ENCODE measurements at places on chromosomes 3 and 15.

- DNase-seq = no peak
Measured at GRCh38 chr3:119304201-119304713, 10.1 kb downstream of the ARHGAP31 start.

DNA sequence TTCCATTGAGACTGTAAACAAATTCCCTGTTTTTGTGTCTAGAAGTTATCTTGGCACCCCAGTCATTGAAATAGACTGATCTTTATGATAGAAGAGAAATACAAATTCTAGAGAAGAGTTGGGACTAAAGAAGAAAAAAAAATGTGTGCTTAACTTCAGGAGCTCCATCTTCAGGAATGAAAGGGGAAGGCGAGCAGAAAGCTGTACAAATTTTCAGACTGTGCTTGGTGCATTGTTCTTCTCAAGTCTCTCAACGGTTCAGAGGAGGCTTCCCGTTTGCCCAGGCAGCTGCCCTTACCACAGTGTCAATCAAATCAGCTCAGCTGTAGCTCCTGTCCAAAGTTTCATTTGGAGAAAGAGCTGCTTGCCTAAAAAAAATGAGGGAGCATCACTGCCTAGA, 41.7 kb downstream of the OXSM start:
- DNase-seq = no peak

- no peak for DNase-seq
Measured at GRCh38 chr3:40321818-40322217, 12.3 kb downstream of the EIF1B start.

GRCh38 chr15:57134851-57135250, 216.4 kb downstream of the TCF12 start:
- no peak for DNase-seq

GRCh38 chr3:50633230-50633790, 16.4 kb downstream of the MAPKAPK3 start:
- DNase-seq = no peak

DNA sequence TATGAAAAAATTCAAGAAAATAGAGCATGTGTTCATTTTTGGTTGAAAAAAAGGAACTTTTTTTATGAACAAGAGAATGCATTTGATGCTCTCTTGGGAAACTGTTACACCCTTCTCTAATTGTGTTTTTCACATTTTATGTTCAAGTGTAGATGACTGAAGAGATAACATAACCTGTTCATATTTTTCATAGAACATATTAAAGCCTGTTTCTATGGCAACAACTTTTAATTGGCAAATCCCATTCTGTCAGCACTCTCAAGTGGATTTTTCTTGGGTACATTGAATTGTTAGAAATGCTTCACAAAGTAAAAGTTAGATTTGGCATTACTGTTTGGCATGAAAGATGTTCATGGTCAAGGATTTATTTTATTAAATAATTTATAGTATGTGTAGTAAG, 117.5 kb downstream of the MBNL1 start:
- no peak for DNase-seq

GRCh38 chr15:100627789-100628395, 25.5 kb downstream of the ASB7 start:
- no peak for DNase-seq

DNA sequence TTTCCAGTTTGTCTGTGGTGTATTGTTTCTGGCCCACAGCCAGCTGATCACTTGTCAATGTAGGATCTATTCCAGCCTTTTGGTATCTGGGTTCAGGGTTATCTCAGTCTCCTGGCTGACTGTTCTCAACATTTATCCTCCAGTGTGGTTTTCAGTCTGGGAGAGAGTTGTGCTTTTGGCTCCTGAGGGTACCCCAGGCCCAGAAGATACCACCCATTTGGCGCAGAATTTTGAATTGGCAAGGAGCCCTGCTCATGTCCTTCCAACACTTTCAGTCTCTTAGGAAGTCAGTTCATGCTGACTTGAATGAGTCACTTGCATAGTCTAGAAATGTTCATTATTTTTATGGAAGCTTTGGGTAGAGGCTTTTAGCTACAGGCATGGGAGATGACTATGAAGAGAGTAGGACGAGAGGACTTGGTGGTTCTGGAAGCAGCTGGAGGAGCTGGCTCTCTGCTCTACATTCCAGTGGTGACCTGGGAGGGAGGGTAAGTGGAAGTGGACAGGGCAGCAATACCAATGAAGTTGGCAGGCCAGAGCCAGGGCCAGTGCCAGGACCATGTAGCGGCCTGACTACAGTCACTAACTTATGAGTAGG, 7.2 kb downstream of the POLR2H start:
- no peak for DNase-seq

DNA sequence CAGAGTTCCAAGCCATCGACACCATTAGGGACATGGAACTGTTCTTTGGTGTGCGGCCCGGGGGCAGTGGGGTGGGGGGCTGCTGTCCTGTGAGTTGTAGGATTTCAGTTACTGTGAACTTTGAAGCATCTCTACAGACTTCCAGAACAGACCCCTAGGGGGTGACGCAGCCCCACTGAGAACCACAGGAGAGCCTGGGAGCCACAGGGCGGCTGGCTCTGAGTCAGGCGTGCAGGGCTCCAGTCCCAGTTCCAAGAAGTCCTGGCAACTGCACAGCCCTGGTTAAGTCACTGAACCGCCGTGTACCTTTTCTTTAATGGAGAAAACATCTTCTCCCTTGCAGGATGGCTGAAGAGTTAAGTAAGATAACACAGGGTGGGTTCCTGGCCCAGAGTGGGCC, 23.5 kb upstream of the LRTM1 start:
- DNase-seq = no peak

DNA sequence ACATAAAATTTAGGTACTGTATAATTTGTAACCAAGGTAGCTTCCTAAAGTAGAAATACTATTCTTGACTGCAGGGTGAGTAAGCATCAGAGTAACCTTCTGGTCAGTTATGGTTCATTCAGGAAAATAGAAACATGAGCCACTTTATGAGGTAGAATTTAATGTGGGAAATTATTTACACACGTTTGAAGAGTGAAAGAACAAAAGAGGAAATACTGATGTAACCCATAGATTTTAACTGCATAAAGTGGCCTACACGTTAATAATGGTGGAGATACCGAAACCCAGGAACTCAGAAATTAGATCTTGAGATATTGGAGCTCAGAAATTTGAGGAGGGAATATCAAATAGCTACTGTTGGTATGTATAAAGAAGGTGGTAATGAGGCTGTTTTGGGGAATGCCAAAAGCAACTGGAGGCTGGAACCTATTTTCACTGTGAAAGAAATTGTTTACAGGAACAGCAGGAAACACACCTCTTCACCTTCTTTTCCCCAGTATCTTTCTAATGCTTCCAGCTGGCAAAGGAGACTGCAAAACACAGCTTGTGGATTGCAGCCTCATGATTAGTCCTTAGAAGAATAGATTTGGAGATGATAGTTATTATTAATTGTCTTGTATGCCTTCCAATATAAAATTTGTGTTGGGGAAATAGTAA, 216.1 kb downstream of the DOCK3 start:
- DNase-seq = no peak

DNA sequence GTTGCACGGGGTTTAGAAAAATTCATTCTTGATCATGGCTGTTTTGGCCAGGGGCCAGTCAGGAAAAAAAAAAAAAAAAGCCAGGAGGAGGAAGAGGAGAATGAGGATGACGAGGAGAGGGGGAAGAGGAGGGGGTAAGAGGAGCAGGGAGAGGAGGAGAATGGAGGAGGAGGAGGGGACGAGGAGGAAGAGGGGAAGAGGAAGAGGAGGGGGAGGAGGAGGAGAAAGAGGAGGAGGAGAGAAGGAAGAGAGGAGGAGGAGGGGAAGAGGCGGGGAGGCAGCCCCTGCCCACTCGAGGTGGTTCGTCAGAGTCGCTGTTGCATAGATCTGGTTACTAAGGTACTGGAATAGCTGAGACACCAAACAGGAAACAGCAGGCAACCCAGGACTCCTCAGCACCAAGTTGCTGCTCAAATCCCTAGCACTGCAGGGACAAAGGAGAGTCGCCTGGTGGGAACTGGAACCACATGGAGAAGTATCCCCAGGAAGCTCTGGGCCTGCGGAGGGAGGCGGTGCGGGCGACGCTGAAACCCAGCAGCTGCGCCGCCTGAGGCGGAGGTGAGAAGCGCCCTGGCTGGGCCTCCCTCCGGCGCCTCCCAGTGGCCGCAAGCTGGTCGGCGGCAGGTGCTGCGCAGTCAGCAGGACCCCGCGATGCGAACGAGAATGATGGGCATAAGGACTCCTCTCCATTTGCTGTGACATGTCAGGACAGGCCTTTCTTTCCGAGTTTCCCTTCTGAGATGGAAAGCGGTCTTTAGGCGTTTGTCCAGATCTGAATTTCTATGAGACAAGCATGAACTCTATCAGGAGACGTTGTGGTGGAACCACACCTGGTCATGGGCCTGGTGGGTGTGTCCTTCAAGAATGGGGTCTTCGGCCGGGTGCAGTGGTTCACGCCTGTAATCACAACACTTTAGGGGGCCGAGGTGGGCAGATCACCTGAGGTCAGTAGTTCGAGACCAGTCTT, 17.5 kb downstream of the FAM240A start:
- peak; percentile 53 for DNase-seq

DNA sequence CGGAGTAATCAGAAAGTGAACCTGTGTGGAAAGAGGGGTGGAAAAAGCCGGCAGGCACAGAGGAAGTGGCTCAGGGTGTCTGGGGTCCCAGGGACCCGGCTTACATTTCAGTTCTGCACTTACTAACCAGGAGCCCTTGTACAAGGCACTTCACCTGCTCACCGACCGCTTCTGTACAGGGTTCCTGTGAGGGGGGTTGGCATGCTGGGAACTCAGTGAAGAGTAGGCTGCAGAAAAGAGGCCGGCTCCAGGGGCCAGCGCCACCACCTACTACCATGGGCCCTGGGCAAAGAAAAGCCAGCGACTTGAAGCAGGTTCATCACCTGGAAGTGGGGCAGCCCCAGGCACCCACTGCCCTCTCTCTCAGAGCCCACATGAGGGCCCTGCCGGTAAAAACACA, 6.2 kb downstream of the STIMATE start:
- peak; percentile 45 for DNase-seq

GRCh38 chr15:100096700-100097099, 245.1 kb downstream of the ADAMTS17 start:
- DNase-seq = no peak

DNA sequence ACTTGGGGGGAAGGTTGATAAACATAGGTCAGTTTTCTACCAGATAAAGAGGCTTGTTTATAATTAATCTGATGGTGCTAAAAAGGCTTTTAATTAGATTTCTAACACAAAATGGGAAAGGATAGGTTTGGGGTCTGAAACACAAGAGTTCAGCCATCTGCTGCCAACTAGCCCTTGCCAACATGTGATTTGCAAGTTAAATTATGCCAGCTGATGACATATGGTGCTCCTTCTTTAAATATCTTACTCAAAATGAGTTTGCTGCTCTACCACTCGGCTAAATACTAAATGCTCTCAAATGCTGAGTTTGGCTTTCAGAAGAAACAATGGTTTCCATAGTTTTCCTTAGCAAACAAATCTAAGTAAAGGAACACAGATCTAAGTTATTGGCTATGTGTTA, 557.8 kb upstream of the CCDC54 start:
- DNase-seq = no peak

GRCh38 chr15:66560856-66561525, 4.8 kb downstream of the LCTL start:
- no peak for DNase-seq

DNA sequence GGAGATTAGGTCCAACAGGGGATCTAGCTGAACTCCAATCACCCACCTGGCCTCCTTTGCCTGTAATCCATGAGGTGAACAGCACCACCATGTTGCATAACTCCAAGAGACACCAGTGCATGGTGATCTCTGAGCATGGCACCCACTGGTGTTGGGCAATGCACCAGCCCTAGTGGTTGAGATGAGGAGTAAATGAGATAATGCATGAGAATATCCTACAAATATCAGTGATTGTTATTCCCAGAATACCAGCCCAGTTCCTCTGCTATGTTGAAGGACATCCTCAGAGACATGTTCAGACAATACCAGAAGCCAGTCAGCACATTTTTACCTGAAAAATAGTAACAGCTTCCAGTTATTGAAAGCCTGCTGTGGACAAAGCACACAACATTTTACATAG, 14.7 kb downstream of the GALNT15 start:
- DNase-seq = no peak

DNA sequence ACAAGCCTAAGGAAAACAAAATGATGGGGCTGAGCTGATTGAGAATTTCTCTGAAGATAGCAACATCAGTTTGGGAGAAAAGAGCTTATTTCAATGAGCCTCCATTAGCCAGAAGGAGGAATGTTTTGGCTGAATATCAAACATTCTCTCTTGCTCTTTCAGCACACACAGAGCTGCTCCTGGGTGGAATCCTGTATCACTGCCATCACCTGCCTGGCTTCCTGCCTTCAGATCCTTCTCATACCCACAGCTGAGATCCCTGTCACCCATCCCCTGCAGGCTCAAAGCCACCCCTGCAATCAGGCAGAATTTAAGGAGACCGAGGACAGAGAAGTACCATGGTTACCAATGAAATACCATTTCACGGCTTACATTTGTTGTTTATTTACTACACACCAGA, 27.2 kb upstream of the SYN2 start:
- DNase-seq = no peak

- no peak for DNase-seq
Measured at GRCh38 chr3:11605398-11605797, 38.3 kb downstream of the VGLL4 start.

- no peak for DNase-seq
Measured at GRCh38 chr3:119395923-119396358, 67.5 kb downstream of the TMEM39A start.

DNA sequence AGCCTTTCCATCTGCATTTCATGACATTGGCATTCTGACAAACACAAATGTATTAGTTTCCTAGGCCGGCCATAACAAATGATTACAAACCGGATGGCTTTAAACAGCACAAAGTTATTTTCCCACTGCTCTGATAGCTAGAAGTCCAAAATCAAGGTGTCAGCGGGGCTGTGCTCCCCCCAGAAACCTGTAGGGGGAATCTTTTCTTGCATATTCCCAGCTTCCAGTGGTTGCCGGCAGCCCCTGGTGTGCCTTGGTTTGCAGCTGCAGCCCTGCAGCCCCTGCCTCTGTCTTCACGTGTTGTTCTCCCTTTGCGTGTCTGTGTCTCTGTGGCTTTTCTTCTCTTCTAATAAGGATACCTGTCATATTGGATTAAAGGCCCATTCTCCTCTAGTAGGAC, 79.0 kb upstream of the CDV3 start:
- DNase-seq = no peak

- DNase-seq = no peak
Measured at GRCh38 chr3:29537889-29538609, 257.2 kb downstream of the RBMS3 start.

DNA sequence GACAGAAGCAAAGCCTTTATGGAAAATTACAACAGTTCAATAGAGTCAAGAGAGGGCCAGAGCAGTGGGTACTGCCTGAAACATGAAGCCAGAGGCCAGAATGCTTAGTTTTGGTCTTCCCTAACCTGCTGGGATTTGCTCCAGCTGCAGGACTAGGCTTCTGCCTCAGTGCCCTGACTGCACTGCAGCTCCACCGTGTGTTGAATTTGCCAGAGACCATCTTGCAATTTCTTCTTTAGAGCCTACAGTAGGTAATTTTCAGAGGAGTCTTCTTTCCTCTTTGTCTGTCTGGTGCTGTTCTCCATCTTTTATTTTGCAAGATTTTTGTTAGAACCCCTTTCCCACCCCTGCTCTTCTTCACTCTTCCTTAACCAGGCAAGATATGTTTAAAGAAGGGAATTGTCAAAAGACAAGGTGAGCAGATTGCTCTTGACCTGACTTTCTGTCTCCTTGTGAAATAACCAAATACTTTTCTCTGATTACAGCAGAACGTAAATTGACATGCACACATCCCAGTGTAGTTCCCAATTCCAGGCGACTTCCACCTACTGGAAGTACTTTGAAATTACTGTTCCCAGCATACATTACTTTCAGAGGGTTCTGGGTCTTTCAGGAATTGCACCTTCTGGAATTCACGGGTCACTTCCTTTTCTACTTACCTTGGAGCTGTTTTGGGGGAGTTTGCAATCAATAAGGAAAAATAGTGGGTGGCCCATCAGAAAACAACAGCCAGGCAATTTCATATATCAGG, 161.2 kb downstream of the MINAR1 start:
- DNase-seq = no peak

Data from stimulated activated CD8-positive, alpha-beta memory T cell treated with anti-CD3 and anti-CD28 coated beads, Interleukin-7, amount 100 ng/mL, for 48 hours (primary cell).